A549 treated with Hydrocortisone at 1 μM for 4 hours (cell line): ENCODE measurements at places on chromosomes 12 and 14. TPM values are rescaled to one million over a fixed set of nuclear protein-coding genes. Genes with fewer than 3 reads are reported as not detected.

PPM1A gene
- 32.7 to 43.3 TPM (median 36.5 TPM) in 5 replicates for total RNA-seq

TBC1D30 gene
- total RNA-seq = 1.1 to 1.4 TPM (median 1.3 TPM) in 5 replicates

APOF gene
- total RNA-seq = not detected in 5 replicates

RNF212B gene
- not detected in 5 replicates for total RNA-seq

MIPOL1 gene
- 1.8 to 3.2 TPM (median 3.2 TPM) in 5 replicates for total RNA-seq

CLEC4D gene
- total RNA-seq = not detected in 5 replicates

KRT86 gene
- 27.6 to 49.8 TPM (median 46.4 TPM) in 5 replicates for total RNA-seq

SLCO1A2 gene
- 0.02 TPM in 1 of 5 replicates, not detected in the others for total RNA-seq
